HepG2 (cell line): ENCODE measurements at places on chromosomes 3 and 15. TPM values are rescaled to one million over a fixed set of nuclear protein-coding genes. Genes with fewer than 3 reads are reported as not detected.

DNA sequence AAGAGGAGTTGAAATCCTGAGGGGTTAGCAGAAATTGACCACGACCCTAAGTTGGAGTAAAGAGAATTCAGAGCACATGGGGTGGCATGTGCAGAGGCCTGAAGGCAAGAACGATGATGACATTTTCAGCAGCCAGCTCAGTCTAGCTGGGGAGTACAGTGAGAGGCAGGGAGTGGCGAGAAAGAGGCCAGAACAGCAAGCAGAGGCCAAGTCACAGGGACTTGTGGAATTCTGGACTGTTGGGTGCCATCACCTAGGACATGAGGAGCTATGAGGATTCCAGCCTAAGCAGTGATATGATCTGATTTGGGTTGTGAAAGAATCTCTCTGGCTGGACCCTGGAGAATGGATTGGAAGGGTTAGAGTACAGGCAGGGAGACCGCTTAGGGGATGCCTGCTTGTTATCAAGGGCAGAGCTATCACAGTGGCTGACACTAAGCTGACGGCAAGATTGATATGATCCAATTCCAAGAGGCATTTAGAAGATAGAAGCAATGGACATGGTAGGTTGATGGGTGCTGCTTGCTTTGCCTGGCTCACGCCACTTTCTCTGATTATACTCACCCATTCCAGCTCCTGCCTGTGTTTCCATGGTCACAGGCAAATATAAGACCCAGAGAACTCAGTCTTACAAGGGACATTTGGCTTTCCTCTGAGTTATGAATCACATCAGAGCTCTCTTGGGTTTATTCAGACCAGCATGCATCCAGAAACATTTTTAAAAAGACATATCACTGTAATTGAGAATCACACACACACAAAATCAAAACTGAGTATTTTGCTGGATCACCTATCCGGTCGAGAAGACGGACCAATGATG lies 66.4 kb downstream of the LRTM1 start:
- H3K4me1 ChIP-seq, result no peaks in the 10 kb centered on the region
- peaks cover 2% of the 10 kb centered on the region; the same call in 1 of the 2 replicates for H3K27me3 ChIP-seq
- H3K36me3 ChIP-seq, result no peaks in the 10 kb centered on the region
- no peak for DNase-seq
- no peak overlapping the region for H3K4me3 ChIP-seq

DNA sequence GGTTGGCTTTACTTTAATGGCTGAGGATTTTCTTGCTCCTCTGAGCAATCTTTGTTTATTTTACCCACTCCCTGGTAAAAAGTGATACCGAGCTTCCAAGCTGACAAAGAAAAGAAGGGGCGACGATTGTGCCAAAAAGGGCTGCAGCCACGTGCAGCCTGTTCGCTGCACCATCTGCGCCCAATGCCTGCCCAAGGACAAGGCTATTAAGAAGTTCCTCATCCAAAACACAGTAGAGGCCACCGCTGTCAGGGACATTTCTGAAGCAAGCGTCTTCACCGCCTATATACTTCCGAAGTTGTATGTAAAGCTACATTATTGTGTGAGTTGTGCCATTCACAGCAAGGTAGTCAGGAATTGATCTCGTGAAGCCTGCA lies 4.4 kb downstream of the ARHGAP31 start:
- peaks cover 12% of the 10 kb centered on the region for H3K4me1 ChIP-seq
- DNase-seq, result no peak
- no peaks in the 10 kb centered on the region for H3K36me3 ChIP-seq
- peaks cover 2% of the 10 kb centered on the region for H3K27me3 ChIP-seq
- no peak overlapping the region for H3K27ac ChIP-seq
- no peak overlapping the region for H3K4me3 ChIP-seq

The SLITRK3 gene
- not detected in 2 replicates for polyA plus RNA-seq

The CACNA2D2 gene
- not detected in 2 replicates for polyA plus RNA-seq

The C3orf70 gene
- polyA plus RNA-seq, result 0.63 and 0.79 TPM in 2 replicates

DNA sequence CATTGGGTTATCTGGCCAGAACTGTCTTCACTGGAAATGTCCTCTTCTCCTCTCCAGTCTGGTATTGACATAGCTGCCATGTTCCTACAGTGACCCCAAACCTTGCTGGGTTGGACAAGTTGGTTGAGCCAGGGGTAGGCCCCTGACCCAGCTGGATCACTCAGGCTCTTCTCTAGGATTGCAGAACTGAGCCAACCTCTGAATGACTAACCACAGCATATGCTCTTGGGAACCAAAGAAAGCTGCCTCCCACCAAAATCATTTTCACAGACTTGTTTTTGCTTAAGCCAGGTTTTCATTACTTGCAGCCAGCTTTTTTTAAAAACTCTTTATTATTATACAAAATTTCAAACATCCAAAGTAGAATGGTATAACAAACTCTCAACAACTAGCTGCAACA lies 41.4 kb downstream of the FSIP1 start:
- H3K4me3 ChIP-seq, result no peak overlapping the region
- no peak overlapping the region for H3K27ac ChIP-seq
- no peaks in the 10 kb centered on the region for H3K36me3 ChIP-seq

The CFAP161 gene
- not detected in 2 replicates for polyA plus RNA-seq

DNA sequence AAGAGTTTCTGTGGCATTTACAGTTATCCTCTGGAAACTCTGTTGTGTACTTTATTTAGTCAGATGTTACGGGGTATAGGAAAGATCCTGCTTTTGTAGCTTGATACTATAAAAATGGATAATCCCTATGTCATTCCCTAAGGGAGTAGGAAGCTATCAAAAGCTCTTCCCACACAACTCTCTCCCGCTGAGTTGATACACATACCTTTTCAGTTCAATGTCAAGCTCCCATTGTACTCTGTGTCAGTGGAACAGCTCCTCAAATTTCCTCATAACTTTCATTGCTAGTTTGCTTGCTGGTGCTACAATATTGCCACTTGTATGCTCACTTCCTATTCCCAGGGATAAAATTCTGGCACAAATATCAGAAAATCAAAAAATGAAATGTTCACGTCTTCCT lies 893.3 kb upstream of the GBE1 start:
- DNase-seq, result no peak
- no peaks in the 10 kb centered on the region for H3K4me1 ChIP-seq
- no peaks in the 10 kb centered on the region for H3K36me3 ChIP-seq
- H3K27ac ChIP-seq, result no peak overlapping the region
- H3K4me3 ChIP-seq, result no peak overlapping the region
- H3K27me3 ChIP-seq, result no peaks in the 10 kb centered on the region

GRCh38 chr15:35376707-35377106 lies 169.3 kb downstream of the DPH6 start:
- H3K36me3 ChIP-seq, result 0 out of 3 replicates have a peak, but pooled peaks cover 3% of the 10 kb centered on the region
- no peak for DNase-seq
- no peaks in the 10 kb centered on the region for H3K27me3 ChIP-seq
- no peak overlapping the region for H3K4me3 ChIP-seq
- no peaks in the 10 kb centered on the region for H3K4me1 ChIP-seq

DNA sequence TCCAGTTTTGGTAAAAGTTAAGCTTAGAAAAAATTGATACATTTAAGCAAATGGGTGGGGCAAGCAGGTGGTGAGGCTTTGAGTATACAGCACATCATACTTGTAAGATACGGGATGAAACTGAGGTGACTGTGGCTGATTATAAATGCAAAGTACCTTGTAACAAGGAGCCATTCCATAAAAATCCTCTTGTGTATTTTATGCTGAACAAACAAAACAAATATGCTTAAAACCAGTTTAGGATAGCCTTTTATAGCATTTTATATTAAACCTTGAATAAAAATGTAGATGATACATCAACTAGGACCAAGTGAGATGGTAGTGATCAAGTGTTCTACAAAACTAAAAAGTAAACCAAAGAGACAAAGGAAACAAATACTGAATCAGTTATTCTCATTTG lies 3.4 kb downstream of the PLSCR1 start:
- H3K27ac ChIP-seq, result no peak overlapping the region
- 0 out of 2 replicates have a peak overlapping the region, but pooled peaks have one; percentile 11 for H3K4me3 ChIP-seq
- no peak for DNase-seq
- peaks cover 69% of the 10 kb centered on the region for H3K4me1 ChIP-seq
- H3K36me3 ChIP-seq, result 0 out of 3 replicates have a peak, but pooled peaks cover 3% of the 10 kb centered on the region
- H3K27me3 ChIP-seq, result no peaks in the 10 kb centered on the region

- H3K36me3 ChIP-seq, result no peaks in the 10 kb centered on the region
- H3K4me1 ChIP-seq, result no peaks in the 10 kb centered on the region
- H3K4me3 ChIP-seq, result no peak overlapping the region
- DNase-seq, result peak; percentile 30
- H3K27ac ChIP-seq, result no peak overlapping the region
- H3K27me3 ChIP-seq, result no peaks in the 10 kb centered on the region
Measured at GRCh38 chr3:170809007-170809974, 60.7 kb downstream of the RPL22L1 start.

- peaks cover 12% of the 10 kb centered on the region for H3K4me1 ChIP-seq
- no peaks in the 10 kb centered on the region for H3K27me3 ChIP-seq
- DNase-seq, result no peak
- no peak overlapping the region for H3K4me3 ChIP-seq
- no peak overlapping the region for H3K27ac ChIP-seq
Measured at GRCh38 chr3:100630664-100631063, 21.3 kb downstream of the ADGRG7 start.

DNA sequence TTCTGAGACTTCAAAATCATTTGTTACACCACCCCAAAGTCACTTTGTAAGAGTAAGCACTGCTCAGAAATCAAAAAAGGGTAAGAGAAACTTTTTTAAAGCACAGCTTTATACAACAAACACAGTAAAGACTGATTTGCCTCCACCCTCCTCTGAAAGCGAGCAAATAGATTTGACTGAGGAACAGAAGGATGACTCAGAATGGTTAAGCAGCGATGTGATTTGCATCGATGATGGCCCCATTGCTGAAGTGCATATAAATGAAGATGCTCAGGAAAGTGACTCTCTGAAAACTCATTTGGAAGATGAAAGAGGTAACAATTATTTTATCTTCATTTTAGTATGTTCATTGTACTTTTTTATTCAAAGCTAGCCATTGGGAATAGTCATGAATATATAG lies 32.6 kb downstream of the BLM start:
- no peak for DNase-seq
- peaks cover 10% of the 10 kb centered on the region for H3K4me1 ChIP-seq

- no peak overlapping the region for H3K4me3 ChIP-seq
- H3K27ac ChIP-seq, result peak overlapping the region; percentile 45
- H3K4me1 ChIP-seq, result peaks cover 93% of the 10 kb centered on the region
- DNase-seq, result peak; percentile 82
- H3K27me3 ChIP-seq, result no peaks in the 10 kb centered on the region
Measured at GRCh38 chr15:98738689-98739401, 90.5 kb downstream of the IGF1R start.

The CADPS gene
- polyA plus RNA-seq, result not detected in 2 replicates

GRCh38 chr3:180215866-180216265 lies 179.1 kb upstream of the PEX5L start:
- no peak overlapping the region for H3K27ac ChIP-seq
- no peaks in the 10 kb centered on the region for H3K36me3 ChIP-seq
- no peaks in the 10 kb centered on the region for H3K4me1 ChIP-seq
- no peak overlapping the region for H3K4me3 ChIP-seq
- no peak for DNase-seq

- H3K4me1 ChIP-seq, result 0 out of 2 replicates have a peak, but pooled peaks cover 12% of the 10 kb centered on the region
- no peak overlapping the region for H3K4me3 ChIP-seq
- peaks cover 16% of the 10 kb centered on the region for H3K36me3 ChIP-seq
- DNase-seq, result no peak
Measured at GRCh38 chr3:51681453-51681852, 10.4 kb downstream of the TEX264 start.

GRCh38 chr3:16474216-16474615 lies 39.3 kb downstream of the RFTN1 start:
- no peak overlapping the region for H3K4me3 ChIP-seq
- no peaks in the 10 kb centered on the region for H3K27me3 ChIP-seq
- no peaks in the 10 kb centered on the region for H3K36me3 ChIP-seq
- H3K4me1 ChIP-seq, result no peaks in the 10 kb centered on the region
- H3K27ac ChIP-seq, result no peak overlapping the region
